ENCODE measurements at places on chromosomes 5 and 9. TPM values are rescaled to one million over a fixed set of nuclear protein-coding genes. Genes with fewer than 3 reads are reported as not detected.

PCDHB14 gene
- 0.77 TPM for total RNA-seq

GRCh38 chr5:142576303-142576702 lies 109.6 kb downstream of the FGF1 start:
- DNase-seq = no peak
- H3K4me3 ChIP-seq = no peak overlapping the region
- no peak overlapping the region for H3K27ac ChIP-seq
- no peaks in the 10 kb centered on the region for H3K27me3 ChIP-seq

MFAP3 gene
- total RNA-seq = 65.2 TPM

SMIM32 gene
- total RNA-seq = not detected

- no peaks in the 10 kb centered on the region for H3K4me1 ChIP-seq
- no peak overlapping the region for H3K27ac ChIP-seq
- no peak for DNase-seq
- H3K4me3 ChIP-seq = no peak overlapping the region
These were observed 12.0 kb upstream of the SLC36A2 start for GRCh38 chr5:151359391-151359790.

DNA sequence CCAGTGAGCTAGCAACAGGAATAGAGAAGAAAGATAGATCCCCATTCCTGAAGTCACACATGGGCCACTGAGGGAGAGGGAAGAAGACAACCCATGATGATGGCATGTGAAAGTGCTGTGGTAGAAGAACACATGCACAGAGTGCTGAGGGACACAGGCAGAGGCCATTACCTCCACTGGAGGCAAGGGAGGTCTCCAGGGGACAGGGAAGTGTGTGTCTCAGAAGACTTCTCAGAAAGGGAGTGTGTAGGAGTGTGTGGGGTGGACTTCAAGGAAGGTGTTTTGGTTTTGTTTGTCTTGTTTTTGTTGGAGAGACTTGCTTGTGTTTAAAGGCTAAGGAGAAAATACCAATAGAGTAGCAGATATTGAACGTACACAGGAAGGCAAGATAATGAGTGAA lies 77.0 kb upstream of the SMARCA2 start:
- no peaks in the 10 kb centered on the region for H3K4me1 ChIP-seq
- H3K4me3 ChIP-seq = no peak overlapping the region
- H3K36me3 ChIP-seq = no peaks in the 10 kb centered on the region
- H3K27ac ChIP-seq = no peak overlapping the region
- no peaks in the 10 kb centered on the region for H3K27me3 ChIP-seq

GRCh38 chr5:174532455-174533453 lies 191.6 kb upstream of the MSX2 start:
- H3K4me3 ChIP-seq = no peak overlapping the region
- peak overlapping the region; percentile 61 for H3K27ac ChIP-seq
- H3K36me3 ChIP-seq = no peaks in the 10 kb centered on the region
- H3K27me3 ChIP-seq = no peaks in the 10 kb centered on the region
- H3K4me1 ChIP-seq = peaks cover 24% of the 10 kb centered on the region

GRCh38 chr5:124741711-124742496 lies 4.5 kb downstream of the ZNF608 start:
- H3K27me3 ChIP-seq = no peaks in the 10 kb centered on the region
- peak overlapping the region; percentile 65 for H3K27ac ChIP-seq
- peak overlapping the region; percentile 69 for H3K4me3 ChIP-seq
- H3K4me1 ChIP-seq = peaks cover 6% of the 10 kb centered on the region

MRPL41 gene
- 41.3 TPM for total RNA-seq

PCDHB13 gene
- total RNA-seq = 0.26 TPM

SHC3 gene
- 7.7 TPM for total RNA-seq

GRCh38 chr9:96148634-96149532 lies 153.1 kb downstream of the HSD17B3 start:
- H3K36me3 ChIP-seq = no peaks in the 10 kb centered on the region
- H3K27me3 ChIP-seq = peaks cover 5% of the 10 kb centered on the region
- no peak overlapping the region for H3K27ac ChIP-seq

C1QTNF3 gene
- 1.2 TPM for total RNA-seq
